Right cardiac atrium (tissue), 5 donors: ENCODE measurements at places on chromosomes 4 and X. TPM values are rescaled to one million over a fixed set of nuclear protein-coding genes. Genes with fewer than 3 reads are reported as not detected.

DNA sequence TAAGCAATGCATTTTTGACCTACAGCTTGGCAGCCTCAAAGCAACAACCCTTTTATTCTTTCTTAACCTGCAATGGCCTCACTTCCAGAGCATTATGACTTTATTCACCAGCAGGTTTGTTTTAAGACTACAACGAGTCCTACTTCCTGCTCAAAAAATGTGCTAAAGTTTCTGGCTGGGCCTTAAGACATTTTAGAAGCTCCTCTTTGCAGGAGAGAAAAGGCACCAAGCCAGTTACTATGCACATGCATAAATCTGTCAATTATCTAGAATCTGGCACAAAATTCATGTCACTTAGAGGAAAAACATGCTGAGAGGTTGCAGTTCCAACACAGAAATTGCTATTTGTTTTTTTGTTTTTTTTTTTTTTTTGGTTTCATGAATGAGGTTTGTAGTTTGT, 223.0 kb upstream of the EPHA5 start:
- DNase-seq, result no peak

DNA sequence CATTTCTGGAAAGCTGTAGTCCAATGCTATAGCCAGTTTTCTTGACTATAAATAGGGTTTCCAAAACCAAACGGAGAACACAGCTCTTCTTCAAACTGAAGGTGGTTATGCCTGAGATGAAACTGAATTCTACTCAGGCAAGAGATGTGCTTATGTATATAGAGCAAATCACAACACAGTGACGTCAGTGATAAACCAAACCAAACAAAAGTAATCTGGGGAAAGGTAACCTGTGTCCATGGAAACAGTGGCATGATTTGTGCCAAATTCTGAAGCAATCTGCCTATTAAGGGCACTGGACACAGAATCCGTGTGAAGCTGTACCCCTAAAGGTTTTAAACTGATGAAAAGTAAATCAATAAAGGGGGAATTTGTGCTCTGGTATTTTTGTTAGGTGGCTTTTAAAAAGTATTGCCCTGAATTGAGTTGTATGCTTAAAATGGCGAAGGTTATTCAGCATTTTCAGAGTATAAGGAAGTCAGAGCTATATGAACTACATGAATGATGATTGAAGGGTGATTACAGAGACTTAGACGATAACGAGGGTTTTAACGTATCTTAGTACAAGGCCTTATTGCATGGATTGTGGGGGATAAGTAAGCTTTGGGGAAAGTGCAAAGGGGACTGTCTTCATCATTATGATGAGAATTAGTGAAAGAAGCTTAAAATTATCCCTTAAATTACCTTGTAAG, 38.6 kb downstream of the NPY5R start:
- DNase-seq, result no peak

Gene HHIP
- total RNA-seq, result 1.2 TPM

DNA sequence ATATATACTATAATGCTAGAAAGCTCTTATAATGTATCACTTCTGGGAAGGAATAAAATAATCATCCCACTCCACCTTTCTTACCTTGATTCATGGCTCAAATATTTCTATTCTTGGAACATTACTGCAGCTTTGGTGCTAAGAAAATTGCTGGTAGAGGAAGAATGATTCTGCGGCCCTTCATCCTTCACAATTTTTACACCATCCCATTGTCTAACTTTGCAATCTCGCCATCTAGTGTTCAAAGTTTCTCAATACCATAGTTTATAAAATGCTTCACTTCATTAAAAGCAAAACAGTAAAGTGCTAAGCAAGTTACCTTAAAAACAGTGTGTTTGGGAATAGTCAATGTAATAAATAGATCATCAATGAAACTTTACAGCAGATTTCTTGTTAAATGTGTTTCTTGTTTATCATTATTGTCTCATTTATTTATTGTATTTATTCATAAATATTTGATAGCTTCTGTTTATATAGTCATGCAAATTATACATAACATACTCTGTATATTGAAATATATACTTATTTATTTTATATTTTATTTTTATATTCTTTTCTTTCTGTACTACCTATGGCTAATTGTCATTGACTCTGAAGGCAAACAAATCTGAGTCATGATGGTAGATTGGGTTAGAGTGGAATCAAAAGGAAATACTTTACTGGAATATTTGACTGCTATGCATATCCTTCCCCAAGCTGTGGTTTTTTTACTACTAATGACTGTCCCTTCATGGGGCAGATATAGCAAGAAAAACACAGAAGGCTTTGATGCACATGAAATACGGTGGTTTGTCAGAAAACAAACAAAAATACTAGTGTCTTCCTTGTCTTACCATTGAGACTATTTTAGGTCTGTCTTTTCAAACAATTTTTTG, 390.7 kb downstream of the MAPK10 start:
- no peak for DNase-seq

- DNase-seq, result no peak
These were observed 155.3 kb upstream of the EDNRA start for GRCh38 chr4:147325571-147325981.

- no peak for DNase-seq
These were observed 3.7 kb upstream of the UBA1 start for GRCh38 chrX:47189906-47190305.

- no peak for DNase-seq
These were observed 102.5 kb downstream of the CFAP299 start for GRCh38 chr4:80438016-80438415.
